ENCODE measurements at places on chromosomes 6 and 20.

DNA sequence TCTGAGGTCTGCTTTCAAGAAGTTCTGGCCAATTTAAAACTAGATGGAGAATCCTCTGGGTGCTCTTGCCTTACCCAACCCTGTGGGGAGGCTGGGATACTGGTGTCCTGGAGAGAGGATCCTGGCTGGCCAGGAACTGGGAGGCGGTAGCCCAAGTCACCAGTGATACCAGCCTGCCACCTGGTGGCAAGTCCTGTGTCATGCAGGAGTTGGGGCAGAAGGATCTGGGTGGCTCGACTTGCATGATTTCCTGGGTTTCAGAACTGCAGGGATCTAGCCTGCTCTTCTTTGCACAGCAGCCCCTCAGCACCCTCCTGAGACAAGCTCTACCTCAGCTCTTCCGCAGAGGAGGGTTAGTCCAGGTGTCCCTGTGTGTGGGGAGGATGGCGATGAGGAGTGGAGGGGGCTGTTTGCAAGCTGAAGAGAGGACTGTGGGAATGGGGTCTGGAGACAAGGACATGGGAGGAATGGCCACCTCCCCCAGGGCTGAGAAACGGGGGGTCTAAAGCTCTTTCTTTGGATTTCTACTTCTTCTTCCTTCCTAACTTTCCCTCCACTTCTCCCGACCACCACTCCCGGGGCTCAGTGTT, 4.2 kb downstream of the KCNK17 start:
- DNase-seq: no peak

GRCh38 chr20:25000268-25000801, 7.8 kb upstream of the APMAP start:
- DNase-seq: no peak

DNA sequence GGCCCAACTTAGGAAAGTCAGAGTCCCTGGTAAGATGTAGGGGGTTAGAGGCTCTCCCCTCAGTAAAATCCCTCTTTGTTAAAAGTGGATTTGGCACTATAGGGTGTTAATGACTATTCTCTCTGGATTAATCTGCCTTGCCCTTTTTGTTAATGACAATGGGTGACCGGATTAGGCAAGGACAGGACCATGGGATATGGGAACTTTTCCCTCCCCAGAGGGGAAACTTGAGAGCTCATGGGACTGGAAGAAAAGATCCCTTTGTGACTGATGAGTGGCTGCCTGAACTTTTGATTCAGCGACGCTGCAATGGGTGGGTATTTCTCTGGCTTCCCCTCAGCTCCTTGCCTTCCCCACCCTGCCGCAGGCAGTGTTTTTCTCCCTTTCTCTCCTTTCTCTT, 12.2 kb upstream of the TAAR9 start:
- no peak for DNase-seq

- no peak for DNase-seq
Observed at GRCh38 chr6:125157725-125158124, 4.2 kb downstream of the TPD52L1 start.

All from esophagus squamous epithelium (tissue), 5 donors.